ENCODE measurements at places on chromosomes 6 and 20.

GRCh38 chr6:56890683-56891429, 64.1 kb upstream of the BEND6 start:
- DNase-seq: no peak

GRCh38 chr6:37190159-37190535, 20.2 kb downstream of the PIM1 start:
- DNase-seq: no peak

DNA sequence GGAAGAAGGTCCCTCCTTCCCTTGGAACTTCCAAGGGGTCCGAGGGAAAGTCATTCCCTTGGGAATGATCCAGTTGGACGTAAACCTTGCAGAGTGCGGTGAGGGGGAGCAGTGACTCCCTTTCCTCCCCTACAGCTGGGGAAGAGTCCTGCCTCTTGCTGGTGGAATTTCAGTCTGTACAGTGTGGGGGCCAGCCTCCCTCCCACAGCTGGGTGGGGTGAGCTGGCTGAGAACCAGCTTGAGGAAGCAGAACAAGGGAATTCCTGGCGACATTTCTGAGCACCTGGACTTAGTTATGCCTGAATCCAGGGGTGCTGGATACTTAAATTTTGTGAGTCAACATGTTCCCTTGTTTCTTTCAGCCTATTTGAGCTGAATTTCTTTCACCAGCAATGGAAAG, 152.0 kb downstream of the ANKRD60 start:
- DNase-seq: no peak

DNA sequence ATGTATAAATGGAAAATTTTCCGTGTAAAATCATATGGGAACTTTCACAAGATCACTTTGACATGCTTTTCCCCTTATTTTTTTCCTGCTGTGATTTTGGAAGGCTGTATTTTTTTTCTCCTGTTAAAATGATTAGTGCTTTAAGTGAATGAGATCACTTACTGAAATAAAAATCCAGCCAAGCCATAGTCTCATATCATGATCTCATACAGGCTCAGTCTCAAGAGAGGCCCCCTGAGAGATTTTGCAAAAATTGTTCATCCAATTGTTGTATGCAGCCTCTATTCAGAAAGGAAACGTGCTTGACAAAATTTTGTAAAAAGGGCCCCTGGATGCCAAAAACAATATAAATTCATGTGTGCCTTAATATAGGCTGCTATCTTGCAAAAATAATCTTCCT, 528.2 kb downstream of the HDGFL1 start:
- no peak for DNase-seq

DNA sequence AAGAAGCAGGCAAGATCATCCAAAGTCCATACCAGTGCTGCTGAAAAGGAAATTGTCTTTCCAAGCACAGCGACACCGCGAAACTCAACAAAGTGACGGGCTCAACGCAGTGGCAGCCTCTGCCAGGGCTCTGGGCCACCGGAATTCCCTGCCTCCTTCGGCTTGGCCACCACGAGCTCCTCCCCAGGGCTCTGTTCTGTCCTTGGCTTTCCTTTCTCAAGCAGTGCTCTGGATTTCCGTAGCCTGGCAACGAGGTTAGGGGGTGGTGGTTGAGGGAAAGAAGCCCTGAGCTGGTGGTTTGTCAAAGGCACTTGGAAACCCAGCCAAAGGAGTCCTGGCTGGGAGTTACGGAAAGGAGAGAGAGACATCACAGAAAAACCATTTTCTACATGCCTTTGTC, 31.2 kb downstream of the PRR18 start:
- DNase-seq: peak; percentile 69

DNA sequence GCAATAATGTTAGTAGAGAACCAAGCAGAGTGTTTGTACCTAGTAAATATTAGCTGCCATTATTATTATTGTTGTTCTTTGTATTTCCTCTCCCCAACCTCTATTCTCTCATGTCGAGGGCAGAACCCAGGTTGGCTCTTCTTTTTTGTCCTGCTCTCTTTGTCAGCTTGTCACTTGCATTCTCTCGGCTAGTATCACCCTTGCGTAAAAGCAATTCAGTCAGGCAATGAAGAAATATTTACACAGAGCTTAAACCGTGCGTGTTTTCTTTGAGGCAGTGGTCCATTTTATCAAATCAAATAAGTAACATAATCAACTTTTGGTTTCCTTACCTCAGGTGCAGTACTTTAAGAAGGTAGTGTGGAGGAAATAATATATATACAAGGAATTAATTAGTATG, 83.9 kb downstream of the TULP4 start:
- no peak for DNase-seq

DNA sequence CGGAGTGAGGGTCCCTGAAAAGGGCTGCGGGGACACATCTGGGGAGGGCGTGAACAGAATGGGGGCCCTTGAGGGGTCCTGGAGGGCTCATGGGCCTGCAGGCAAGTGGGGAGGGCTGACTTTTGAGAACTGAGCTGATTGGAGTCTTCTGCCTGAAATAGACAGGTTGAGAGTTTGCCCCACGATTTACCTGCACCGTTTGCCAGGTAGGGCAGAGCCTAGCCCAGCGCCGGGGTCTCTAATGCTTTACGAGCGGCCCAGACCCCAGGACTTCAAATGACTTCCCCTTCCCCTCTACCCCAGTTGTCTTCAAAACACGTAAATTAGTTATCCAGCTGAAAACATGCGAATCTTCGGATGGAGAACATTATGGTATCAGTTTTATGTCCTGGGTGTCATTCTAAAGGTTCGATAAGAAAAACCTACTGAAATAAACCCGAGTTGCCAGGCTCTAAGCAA, 1.3 kb downstream of the PLCB1 start:
- no peak for DNase-seq

DNA sequence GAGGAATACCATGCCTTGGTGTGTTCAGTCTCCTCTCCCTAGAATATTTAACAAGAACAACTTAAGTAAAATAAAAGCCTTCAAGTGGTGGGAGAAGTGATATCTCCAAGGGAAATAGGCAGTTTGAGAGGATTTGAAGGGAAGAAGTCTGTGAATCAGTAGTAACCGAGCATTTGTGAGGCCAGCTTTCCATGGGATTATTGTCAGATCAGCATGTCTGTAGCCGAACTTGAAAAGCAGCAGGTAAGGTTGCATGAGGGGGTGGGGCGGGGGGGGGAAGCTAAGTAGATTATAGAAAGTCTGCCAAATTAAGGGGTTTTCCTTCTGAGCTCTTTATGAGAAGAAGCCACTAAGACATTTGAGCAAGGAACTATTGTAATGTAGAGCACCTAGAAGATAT, 92.6 kb downstream of the GRIK2 start:
- no peak for DNase-seq

GRCh38 chr6:5481750-5482149, 220.4 kb downstream of the FARS2 start:
- DNase-seq: no peak

GRCh38 chr20:47357296-47358038, 968 bp upstream of the ZMYND8 start:
- DNase-seq: peak; percentile 91
